ENCODE measurements at places on chromosomes 11 and 22.

- no peak for DNase-seq
Measured at GRCh38 chr11:61555051-61555969, 25.6 kb downstream of the SYT7 start.

- DNase-seq = no peak
Measured at GRCh38 chr11:68411501-68411991, 49.0 kb upstream of the PPP6R3 start.

DNA sequence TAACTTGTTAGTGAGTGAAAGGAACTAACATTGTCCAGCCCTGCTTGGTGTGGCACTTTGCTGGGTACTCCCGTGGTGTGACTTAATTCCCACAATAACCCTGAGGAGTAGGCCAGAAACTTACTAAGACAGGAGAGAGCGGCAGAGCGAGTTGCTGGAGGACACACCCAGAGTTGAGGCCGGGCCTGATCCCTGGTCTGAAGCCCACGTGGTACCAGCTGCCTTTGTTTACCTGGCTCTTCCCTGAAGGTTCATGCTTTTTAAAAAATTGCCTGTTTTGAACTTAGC lies 594 bp downstream of the MPST start:
- no peak for DNase-seq

GRCh38 chr22:36027935-36028645 lies 534 bp downstream of the RBFOX2 start:
- DNase-seq = no peak

DNA sequence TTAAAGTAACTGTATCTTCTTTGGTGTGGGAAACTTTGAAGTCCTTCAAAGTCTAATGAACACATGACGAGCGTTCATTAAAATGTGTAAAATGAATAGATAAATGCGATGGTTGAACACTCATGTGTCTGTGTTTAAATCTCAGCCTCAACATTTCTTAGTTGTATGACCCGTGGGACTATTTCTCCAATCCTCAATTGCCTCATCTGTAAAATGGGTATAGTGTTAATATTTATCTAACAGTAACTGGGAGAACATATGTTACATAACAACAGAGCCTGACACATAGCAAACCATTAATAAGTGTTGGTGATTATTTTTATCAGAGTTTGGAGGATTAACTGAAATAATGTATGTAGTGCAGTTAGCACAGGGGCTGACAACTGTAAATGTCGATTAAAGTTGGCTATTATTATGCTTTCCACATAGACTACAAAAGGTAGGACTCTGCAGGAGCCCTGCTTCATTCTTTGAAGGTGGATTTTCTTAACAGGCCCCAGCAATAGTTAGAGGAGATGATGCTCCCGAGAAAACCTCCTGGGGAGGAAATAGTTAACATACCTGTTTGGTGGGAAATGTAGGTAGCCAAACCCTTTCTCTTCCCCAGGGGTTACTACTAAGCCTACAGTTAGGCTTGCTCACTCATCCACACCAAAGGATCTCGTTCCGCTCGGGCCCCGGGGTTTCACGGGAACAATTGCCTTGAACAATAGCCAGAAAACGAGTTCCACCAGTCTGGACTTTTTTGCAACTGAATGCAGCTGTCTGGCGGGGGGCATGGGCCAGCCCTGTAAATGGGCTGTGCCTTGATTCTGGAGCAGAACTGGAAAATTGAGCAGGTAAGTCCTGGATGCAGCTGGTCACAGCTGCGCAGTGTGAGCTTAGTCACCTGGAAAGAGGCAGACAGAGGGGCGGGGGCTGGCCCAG lies 133.4 kb downstream of the DBX1 start:
- no peak for DNase-seq

DNA sequence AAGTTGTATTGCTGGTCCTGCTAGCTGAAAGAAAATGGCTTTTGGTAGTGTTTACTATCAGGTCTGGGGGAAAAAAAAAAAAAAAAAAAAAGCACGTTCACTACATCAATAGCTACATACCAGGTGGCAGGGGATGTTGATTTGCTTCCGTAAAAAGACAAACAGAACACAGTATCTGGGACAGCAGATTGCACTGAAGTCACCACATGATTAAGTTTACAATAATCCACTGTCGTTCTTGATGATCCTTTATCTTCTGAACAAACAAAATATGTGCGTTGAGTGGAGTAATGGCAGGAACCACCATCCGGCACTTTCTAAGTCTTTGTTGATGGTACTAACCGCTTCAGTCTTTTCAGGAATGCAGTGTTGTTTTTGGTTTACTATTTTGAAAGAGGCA lies 48.7 kb downstream of the DDX6 start:
- no peak for DNase-seq

GRCh38 chr11:122592641-122593040 lies 62.9 kb upstream of the UBASH3B start:
- no peak for DNase-seq

DNA sequence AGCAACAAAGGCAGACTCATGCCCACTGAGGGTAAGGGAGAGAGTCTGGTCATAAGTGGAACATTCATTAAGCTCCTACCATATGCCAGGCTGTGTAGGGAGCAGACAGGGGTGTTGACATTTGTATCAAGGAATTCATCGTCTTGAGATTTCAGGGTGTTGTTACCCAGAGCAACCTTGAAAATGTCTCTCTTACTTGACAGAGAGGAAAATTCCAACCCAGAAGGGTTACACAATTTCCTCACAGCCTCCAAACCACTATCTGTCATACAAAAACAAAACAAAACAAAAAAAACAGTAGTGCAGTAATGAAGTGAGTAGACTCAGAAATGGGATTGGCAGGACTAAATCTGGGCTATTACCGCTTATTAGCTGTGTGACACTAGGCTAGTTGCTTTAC lies 113.2 kb downstream of the MIAT start:
- no peak for DNase-seq

DNA sequence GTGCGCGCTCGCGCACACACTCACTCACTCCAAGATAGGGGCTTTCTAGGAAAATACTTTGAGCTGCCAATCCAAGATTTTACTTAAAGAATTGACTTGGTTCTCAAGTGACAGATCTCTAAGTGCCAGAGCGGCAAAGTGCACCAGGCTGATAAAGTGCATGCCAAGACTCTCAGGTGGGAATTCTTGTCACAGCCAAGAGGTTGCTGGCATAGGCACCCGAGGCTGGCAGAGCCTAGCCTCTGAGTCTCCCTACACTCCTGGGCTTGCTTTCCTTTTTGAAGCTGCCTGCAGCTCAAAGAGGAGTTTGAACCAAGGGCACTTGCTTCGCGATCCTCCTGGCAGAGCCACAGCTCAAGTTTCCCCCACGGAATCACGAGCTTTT lies 2.5 kb upstream of the ADM start:
- no peak for DNase-seq

DNA sequence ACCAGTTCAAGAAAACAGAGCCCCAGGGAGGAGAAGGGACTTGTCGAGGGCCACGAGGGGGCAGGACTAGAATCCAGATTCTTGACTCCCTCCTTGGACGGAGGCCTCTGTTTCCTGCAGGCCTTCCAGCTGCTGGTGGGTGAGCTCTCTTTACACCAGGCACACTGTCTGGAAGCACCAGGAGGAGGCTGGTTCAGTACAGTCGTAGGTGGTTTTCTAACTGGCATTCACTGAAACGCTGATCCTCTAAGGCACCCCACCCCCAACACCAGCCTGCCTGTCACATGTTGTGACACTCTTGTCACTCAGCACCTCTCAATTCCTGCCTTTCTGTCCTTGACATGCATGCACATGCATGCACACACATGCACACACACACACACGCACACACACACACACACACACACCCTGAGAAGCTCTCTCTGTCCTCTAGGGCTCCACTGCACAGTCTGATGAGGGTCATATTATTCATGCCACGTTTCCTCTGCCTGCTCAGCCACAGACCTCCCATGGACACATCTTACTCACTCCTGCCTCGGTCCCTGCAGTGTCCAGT lies 751 bp downstream of the MS4A10 start:
- DNase-seq = no peak

DNA sequence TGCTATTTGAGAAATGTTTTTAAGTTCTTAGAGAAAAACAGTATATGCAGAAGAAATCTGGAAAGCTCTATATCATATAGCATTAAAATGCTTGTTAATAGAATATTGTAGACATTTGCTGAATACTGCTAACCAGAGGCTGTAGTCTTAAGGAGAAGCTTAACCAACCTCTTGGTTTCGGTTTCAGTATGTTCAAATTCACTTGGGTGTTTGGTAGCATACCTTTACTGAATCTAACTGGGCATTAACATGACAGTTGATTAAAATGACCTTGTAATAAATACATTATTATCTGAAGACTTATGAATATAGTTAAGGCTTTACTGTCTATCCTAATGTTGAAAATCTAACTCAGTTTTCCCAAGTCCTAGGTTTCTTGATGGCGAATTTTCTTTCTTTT lies 5.4 kb downstream of the PCF11 start:
- DNase-seq = no peak

- DNase-seq = no peak
Measured at GRCh38 chr11:70326365-70326811, 55.9 kb downstream of the PPFIA1 start.

DNA sequence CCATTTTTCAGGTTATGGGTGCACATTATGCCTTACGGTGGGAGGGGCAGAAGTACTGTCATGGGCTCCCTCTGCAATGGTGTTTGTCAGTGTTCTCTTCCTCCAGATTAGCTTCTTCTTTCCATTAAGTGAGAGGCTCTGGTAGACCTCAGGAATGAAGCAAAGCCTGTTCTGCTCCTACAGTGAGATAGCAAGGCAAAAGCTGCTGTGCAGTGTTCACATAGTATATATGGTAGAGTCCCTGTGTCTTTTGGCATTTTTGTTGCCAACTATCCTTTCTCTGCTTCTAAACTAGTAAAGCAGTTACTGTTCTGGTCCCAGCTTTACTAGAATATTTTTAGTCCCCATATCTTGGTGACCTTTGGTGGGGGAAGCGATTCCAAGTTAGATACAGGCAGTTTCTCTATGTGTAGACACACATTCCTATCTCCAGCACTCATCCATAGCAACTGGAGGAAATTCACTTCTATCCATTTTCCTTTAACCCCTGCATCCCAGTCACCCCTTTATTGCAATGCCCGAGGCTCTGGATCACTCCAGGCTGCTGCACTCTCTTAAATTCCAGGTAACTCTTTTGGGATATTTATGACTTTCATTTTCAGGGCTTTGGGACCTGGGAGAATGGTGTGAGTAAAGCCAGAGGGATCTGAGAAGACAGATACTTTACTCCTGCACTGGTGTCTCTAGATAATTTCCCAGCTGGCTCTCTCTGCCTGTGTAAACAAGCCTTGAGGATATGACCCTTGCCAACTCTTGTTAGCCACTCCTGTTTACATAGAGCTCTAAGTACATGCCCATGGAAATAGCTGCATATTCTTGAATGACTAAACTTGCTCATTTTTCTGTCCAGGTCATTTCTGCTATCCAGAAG lies 3.9 kb upstream of the TRIM34 start:
- no peak for DNase-seq

- no peak for DNase-seq
Measured at GRCh38 chr22:43308060-43308830, 34.9 kb downstream of the SCUBE1 start.

GRCh38 chr22:39291523-39291922 lies 27.9 kb downstream of the RPL3 start:
- no peak for DNase-seq

GRCh38 chr11:113926273-113927197 lies 21.9 kb downstream of the HTR3B start:
- no peak for DNase-seq

GRCh38 chr11:32188785-32189184 lies 97.9 kb downstream of the RCN1 start:
- DNase-seq = no peak

DNA sequence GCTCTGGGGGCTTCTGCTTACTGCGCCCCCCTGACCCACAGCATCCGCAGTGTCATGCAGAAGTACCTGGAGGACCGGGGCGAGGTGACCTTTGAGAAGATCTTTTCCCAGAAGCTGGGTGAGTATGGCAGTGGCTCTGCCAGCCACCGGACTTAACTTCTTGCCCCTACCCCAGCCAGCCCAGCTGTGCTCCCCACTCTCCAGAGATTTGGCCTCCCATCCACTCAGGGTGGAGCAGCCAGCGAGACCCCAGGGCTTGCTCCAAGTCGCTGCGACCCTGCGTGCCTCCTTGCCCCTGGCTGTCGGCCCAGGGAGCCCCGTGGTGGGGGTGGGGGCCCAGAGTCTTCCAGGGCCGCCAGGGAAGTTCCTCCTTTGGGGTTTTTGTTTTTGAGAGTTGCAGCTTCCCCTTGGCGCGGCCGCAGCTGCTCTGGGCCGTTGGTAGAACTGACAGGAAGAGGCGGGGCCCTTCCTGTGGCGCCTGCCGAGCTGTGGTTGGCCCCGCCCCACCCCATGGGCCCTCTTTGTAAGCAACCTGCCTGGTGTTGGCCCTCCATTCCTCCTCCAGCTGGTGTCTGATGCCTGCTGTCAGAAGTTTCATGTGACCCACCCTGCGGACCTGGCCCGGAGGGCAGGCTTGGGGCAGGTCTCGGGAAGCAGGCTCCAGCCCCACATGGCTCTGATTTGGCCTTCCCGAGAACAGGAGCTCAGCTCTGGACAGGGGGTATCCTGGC lies 11.1 kb downstream of the GRK2 start:
- peak; percentile 62 for DNase-seq

DNA sequence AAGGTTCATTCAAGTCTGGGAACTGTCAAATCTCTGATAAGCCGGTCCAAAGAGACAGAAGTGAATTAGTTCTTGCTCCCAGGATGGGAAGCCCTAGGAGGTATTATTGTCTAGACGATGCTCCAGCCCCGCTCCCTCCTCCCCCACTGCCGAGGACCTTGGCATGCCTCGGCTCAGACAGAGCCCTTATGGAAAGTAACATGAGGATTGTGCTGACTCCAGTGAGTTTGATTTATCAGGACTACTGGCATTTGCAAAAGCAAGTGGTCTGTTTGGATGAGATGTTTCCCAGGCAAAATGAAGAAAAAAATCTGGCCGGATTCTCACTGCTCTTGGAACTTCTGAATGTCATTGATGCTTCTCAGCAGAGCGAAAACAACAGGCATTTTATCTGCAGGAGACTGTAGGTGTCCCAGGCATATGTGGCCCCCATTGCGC lies 341.0 kb downstream of the ETS1 start:
- no peak for DNase-seq

- no peak for DNase-seq
Measured at GRCh38 chr11:69876013-69876412, 56.8 kb upstream of the FGF3 start.

DNA sequence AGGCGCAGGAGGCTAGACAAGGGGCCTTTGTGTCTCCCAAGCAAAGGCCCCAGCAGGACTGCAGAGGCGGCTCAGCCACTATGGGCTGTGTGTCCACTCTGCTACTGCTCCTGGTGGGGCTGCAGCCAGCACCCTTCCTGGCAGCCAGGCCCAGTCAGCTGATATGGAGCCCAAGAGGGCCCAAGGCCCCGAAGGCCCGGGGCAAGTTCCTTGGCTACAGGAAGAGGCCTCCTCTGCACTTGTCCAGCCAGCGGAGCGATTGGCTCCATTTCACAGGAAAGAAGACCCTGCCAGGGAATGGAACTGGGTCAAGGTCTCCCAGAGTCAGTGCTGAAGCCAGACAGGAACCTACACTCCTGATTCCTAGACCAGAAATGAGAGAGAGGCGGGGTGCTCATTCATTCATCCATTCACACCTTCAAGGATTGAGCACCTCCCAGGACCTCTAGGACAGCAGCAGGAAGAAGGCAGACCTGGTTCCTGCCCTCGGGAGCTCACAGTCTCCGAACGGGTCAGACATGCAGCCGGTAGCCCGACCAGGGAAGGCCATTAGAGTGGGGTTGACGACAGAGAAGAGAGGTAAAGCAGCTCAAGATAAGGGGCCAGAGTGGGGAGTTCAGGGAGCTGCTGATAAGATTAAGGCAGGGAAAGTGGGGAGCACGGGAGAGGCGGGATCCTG lies 811 bp upstream of the P2RY2 start:
- no peak for DNase-seq

Data from nucleus accumbens (tissue), 56 donors.